ENCODE measurements at places on chromosomes 6 and 20.

DNA sequence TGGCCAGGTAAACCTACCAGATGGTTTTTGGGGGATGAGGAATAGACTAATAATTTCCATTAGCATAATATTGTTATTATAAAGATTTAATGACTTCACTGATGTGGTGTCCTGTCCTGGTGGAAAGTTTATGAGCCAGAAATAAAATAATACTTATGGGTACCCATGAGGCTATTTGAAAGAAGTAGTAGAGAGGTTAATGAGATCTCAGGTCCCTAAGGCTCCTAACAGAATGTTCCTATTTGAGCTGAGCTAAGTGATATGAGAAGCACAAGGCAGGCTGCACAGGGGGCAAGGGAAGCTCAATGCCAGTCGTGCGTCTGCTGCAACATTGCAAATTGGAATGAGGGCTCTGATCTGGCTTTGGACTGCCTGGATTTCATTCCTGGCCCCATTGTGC, 174.1 kb downstream of the BMP2 start:
- DNase-seq: no peak

- no peak for DNase-seq
Observed at GRCh38 chr6:43231053-43231452, 1.8 kb upstream of the DNPH1 start.

GRCh38 chr6:97322811-97323210, 39.8 kb upstream of the MMS22L start:
- no peak for DNase-seq

- no peak for DNase-seq
Observed at GRCh38 chr6:5199702-5200101, 61.0 kb downstream of the LYRM4 start.

- no peak for DNase-seq
Observed at GRCh38 chr20:2507875-2508630, 662 bp downstream of the ZNF343 start.

DNA sequence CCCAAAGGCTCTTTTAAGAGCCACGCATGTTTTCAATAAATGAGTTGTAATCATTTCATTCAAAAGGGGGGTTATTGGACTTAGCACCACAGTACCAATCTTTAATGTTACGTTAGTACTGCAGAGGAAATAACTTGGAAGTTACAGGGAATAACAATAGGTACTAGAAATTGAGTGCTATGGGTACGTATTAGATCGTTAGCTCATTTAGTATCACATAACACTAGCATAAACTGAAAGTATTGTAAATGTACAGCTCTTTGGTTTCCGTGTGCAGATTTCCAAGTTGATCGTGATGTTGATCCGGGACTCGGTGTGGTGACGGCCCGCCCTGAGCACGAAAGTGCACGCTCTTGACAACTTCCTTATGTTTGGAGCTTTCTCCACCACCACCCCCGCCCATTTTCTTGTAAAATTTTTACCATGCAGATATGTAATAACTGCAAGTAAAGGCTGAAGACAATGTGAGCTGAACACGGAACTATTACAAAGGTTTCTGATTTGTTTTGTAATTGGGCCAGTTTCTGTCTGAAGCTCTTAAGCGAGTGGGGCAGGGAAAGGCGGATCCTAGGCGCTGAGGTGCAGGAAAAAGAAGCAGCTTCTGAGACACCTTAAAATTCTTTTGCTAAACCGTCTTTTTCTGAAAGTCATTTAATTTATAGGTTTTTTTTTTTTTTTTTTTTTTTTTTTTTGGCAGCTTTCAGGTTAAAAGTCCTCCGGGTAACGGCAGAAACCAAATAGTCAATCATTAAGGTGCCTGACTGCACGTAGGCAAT, 71.5 kb downstream of the HFE start:
- DNase-seq: peak; percentile 57

DNA sequence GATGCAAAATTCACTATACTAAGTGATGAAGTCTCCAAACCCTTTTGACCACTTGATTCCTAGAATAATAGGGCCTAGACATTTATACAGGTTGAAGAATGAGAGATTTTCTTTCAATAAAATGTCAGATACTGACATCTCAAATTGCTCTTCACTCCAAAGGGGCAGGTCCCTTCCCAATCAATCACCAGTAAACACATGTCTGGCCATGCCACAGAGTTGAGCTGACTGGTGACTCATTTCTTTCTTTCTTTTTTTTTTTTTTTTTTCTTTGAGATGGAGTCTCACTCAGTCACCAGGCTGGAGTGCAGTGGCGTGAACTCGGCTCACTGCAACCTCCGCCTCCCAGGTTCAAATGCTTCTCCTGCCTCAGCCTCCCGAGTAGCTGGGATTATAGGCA, 388.6 kb upstream of the BTBD3 start:
- DNase-seq: no peak

GRCh38 chr6:37433657-37434271, 743 bp downstream of the CMTR1 start:
- DNase-seq: peak; percentile 49

DNA sequence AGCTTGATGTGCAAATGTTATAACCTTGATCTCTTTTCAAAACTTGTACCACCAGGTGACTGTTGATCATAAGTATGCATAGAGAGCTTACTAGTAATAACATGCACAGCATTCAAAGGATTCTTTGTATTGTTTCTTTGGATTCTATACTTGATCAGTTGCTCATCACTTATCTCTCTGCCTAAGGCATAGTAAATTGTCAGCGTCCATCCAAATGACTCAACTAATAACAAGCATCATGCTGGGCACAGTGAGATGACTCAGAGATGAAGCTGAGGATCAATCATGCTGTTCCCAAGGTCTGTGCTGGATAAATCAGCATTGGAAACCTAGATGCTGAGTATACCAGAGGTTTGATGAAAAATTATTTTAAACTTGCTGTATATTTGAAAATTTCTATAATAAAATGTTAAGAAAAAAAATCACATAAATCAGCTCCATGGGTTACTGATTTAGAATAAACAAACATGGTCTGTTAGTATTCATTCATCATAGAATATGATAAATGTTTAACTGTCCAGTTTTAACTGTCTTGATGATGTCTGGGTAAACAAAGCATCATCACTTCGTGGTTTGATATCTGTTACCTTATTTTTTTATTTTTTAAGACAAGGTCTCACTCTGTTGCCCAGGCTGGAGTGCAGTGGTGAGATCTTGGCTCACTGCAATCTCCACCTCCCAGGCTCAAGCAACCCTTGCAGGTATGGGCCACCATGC, 45.6 kb upstream of the SGK1 start:
- no peak for DNase-seq

GRCh38 chr6:52162940-52163908, 23.0 kb upstream of the IL17A start:
- no peak for DNase-seq

DNA sequence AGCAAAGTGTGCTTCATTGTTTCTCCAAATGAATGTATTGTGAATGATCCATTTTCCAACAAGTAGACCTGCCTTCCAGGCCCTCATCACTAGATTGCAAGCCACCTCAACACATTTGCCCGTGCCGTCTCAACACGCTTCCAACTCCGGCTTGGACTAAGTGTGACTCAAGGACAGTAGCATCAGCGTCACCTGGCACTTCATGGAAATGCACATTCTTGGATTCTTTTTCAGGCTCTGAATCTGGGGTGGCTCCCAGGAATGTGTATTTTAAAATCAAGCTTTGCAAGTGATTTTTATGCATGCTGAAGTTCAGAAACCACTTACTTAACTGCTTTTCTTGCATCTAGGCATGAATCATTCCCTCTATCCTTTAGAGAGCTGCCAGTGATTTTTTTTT, 129.6 kb upstream of the EEF1E1 start:
- DNase-seq: no peak

DNA sequence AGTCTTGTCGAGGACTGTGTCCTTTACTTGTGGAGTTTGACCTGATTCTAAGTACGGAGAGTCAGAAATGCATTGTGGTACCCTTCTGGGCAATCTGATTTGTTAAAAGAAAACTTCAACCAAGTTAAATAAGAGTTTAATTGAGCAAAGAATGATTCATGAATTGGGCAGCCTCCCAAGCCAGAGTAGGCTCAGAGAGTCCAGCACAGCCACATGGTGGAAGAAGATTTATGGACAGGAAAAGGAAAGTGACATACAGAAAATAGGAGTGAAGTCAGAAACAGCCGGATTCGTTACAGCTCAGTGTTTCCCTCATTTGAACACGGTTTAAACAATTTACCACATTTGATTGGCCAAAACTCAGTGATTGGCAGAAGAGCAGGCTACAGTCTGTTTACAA, 329.2 kb downstream of the DHX35 start:
- no peak for DNase-seq

DNA sequence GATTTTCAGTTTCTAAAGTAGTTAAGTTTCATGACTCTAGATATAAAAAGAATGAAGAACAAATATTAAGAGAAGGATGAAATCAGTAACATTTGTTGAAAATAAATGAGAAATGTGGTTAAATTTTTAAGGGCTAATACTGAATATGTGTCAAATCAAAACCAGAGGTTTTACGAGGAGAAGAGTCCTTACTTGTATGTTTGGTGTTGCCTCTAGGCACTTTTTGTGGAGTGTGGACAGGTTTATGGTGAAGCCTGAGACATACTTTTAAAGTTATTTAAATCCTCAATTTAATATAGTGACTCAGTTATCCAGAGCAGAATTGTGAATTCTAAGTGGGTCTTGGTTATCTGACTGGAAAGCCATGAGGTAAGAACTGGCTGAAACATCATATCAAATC, 68.7 kb downstream of the COL19A1 start:
- no peak for DNase-seq

- DNase-seq: no peak
Observed at GRCh38 chr6:33023536-33023935, 14.1 kb upstream of the HLA-DOA start.

DNA sequence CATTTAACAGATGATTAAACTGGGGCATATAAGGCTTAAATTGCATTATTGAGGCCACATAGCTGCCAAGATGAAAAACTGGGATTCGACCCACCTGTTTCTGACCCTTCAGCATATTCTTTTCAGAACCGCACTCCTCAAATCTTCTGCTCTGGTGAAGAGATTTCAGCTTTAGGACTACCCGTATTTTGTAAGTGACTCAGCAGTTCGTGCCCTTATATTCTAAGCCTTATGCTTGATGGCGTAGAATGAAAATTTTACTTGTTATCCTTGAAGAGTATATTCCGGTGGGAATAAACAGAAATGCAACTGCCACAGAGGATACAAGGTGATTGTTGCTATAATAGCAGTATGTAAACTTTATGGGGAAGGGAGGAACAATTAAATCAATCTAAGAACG, 657.1 kb downstream of the DOK5 start:
- DNase-seq: no peak

GRCh38 chr6:35214869-35215664, 1.3 kb downstream of the SCUBE3 start:
- DNase-seq: no peak

- DNase-seq: no peak
Observed at GRCh38 chr20:21840991-21841390, 135.5 kb downstream of the PAX1 start.

- DNase-seq: no peak
Observed at GRCh38 chr6:32128751-32129296, 778 bp upstream of the ATF6B start.

DNA sequence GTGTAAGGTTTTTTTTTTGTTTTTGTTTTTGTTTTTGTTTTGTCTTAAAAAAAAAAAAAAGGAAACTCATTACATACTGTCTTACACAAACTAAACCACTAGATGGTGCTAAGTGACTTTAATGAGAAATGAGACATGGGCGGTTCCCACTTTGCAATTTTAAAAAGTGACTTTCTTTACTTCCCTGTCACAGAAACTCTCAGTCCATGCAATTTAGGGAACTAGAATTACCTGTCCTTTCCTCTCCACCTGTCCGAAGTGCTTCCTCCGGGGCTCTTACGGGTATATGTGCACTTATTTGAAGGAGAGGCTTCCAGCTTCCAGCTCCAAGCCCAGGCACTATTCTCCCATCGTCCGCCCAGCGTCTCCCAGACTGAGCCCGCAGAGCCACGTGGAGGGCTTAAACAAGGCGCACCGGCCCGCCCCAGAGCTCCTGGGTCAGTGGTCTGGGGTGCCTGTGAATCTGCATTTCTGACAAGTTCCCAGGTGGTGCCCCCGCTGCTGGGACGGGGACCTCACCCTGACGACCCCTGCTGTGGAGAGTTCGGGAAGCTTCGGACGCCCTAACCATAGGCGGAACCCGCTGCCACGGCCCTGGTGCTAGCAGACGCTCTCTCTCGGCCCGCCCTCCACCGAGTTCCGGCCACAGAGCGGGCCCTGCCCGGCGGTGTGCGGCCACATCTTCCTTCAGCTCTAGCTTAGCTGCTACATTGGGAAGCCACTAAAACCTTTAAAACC, 26.1 kb downstream of the BFSP1 start:
- peak; percentile 68 for DNase-seq

GRCh38 chr6:54428431-54428830, 120.2 kb downstream of the TINAG start:
- DNase-seq: no peak

DNA sequence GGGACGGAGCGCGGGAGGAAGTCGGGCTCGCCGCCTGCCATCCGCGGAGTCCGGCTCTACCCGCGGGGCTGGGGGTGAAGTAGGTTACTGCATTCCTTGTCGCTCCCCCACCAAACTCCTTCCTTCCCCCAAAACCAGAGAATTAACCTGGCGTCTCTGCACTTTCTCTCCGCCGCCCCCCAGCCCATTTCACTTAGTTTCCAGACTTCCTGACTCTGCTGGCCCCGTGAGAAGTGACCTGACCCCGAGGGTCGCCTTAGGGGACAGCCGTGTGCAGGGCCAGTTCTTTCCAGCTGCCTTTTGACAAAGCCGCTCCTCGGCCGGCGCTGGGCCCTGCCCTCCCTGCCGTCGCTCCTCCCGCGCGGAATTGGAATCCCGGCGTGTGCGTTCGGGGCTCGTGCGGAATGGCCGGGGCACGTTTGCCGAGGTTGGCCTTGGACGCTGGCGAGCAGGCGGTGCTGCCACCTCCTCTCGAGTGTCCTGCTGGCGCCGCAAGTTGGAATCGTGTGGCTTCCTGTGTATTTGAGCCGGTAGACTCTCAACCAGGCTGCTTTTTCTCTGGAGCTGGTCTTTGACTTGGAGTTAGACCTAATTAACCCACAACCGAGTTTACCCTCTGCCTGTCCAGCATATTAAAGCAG, 650 bp downstream of the DCBLD1 start:
- DNase-seq: peak; percentile 33

DNA sequence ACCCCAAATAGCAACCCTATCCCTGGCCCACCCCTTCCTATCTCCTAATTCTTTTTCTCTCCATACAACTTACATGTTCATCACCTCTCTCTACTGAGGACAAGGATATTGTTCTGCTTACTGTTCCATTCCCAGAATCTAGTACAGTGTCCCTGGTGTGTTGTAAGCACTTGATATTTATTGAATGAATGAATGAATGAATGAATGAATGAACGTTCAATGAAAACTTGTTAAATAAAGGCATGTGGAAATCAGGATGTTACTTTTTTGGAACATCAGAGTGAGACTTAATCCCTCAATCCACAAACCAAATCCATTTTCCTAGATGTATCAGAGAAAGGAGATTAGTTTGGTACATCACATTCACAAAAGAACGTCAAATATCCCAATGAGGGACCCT, 6.8 kb upstream of the JPH2 start:
- DNase-seq: no peak

- DNase-seq: no peak
Observed at GRCh38 chr6:15033850-15034203, 212.0 kb upstream of the JARID2 start.
